ENCODE measurements at places on chromosomes 5 and 9. TPM values are rescaled to one million over a fixed set of nuclear protein-coding genes. Genes with fewer than 3 reads are reported as not detected.

- DNase-seq = no peak
These were observed 214.7 kb downstream of the FBXL17 start for GRCh38 chr5:108167174-108167573.

DMRT3 gene
- 1.7 TPM for total RNA-seq

DNA sequence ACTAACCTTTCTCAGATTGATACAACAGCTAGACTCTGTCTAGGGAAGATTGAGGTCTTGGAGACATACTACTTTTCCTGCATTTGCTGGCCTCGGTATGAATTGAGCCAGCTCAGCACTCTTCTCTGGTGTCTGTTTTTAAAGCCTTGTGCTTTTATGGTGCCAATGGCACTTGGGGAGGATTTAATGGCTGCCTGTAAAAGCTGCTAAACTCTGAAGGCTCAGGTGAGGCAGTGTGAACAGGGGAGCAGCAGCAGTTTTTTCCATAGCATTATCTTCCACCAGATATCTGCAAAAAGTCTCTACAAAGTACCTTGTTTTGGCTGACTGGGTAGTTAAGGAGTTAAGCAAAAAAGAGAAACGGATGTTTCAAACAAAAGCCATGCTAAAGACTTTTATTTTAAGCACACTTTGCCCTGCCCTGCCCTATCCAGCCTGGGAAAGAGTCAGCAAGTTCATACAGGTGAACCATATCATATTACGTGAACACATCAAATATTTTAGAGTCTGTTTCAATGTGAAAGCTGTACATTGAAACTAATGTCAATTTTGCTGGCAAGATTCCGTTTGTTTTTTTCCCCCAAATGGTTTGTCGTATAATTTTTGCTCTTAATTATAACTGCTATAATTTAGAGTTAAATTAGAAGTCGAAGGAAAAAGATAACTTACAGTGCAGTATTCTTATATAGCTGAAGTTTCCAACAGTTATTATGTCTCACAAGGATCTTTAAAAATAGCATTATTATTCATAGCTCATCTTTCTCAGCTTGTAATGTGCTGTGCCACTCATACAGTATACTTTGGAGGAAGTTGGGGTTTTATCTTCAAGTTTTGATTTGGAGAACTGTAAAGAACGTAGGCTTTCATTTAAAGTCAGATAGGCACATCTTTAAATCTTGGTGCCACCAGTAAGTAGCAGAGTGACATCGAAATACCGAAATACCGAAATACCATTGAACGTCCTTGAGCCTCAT lies 424.1 kb upstream of the CD180 start:
- no peak for DNase-seq

- DNase-seq = no peak
These were observed 2.8 kb downstream of the CDH10 start for GRCh38 chr5:24642022-24642421.

DNA sequence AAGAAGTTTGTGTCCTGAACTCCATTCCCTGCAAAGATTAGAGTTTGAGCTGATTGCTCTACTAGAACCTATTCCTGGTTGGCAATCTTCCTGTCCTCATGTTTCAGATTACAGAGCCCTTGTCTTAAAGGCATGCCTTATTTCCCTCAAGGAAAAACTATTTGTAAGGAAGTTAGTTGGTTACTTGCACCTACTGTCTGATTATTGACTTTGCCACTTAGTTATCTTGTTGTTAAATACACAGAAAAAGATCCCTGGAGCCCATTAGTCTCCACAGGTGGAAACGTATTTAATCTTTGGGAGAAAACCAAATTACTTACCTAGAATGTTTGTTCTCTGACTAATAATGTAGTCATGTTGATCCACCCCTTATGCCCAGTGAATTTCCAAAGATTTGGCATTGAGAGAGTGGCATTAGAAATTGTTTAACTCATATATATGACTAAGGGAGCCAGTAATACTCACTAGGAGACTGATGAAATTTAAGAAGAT lies 132.3 kb upstream of the ELL2 start:
- DNase-seq = no peak

DNA sequence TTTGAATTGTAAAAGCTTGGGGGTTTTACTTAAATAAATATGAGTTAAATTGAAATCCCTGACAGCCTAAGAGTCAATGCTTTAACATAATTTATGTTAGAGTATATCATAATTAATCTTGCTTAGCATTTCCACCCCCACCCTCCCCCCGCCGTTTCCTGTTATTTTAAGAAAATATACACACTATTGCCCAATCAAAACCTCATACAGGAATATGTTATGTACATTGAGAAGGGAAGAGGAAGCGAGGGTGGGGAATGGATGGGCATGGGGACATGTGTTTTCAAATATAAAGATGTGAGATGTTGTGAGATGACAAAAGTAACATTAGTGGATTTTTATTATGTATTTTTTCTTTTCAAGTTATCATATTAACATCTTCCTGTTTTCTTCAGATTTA lies 561.1 kb upstream of the MEF2C start:
- no peak for DNase-seq

DNA sequence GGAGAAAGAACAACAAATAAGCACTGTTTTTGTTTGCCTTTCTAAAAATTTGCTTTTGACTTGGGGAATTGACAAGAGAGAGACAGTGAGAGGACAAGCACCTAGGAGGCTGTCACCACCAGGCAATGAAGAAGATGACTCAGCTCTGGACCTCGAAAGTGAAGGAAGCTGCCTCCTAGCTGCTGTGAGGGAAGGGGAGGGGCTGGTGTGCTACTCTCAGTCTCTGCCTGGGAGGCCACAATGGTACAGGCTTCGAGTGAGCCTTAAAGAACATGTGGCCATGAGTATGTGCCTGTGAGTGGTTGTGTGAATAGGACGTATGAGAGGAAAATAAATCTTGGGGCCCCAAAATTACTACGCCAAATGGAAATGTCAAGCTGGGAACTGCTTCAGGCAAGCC lies 7.1 kb upstream of the PLK2 start:
- DNase-seq = no peak

GRCh38 chr5:168288349-168289245 lies 2.8 kb upstream of the WWC1 start:
- no peak for DNase-seq

FOXD4 gene
- 0.76 TPM for total RNA-seq

GRCh38 chr5:9622971-9623421 lies 7.2 kb downstream of the TAS2R1 start:
- DNase-seq = no peak

DNA sequence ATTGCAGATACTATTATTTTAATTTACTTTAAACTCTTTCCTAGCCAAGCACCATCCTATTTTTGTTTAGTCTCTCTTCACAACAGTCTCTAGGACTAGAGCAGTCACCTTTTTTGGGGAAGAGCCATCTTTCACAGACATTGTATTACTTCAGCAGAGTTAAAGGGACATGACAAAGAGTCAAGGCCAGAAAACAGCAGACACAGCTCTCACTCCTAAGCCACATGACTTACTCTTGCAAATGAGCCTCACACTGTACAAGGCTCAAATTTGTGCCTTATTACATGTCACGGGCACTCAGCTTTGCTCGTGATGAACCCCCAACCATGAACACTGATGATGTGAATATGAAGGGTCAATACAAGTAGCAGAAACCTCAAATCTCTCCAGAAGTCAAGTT lies 104.3 kb downstream of the ZNF608 start:
- DNase-seq = no peak

- DNase-seq = no peak
These were observed 8.4 kb downstream of the TRIM41 start for GRCh38 chr5:181231432-181231831.

VAV2 gene
- total RNA-seq = 270 TPM

PCDHB5 gene
- total RNA-seq = 72.2 TPM

GRCh38 chr9:70160686-70161600 lies 97.8 kb upstream of the SMC5 start:
- DNase-seq = no peak

DNA sequence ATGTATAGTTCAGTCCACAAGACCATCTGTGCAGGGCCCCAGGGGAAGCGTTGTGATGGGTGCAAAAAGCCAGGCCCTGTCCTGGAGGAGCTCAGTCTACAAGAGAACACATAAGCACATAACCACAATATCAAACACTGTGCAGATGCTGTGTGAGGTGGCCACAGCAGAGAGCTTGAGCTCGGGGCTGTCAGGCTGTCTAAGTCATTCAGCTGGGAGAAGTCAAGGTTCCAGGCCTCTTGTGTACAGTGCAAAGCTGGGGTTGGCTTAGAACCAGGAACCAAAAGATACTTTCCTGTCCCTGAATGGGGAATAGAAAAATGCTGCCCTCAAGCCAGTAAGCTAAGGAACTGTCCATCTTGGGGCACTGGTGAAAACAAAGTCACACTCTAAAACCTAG lies 75.0 kb downstream of the PRDM6 start:
- DNase-seq = no peak

TAF11L10 gene
- total RNA-seq = 0.83 TPM

- DNase-seq = peak; percentile 82
These were observed at the start of gene PCDH12 for GRCh38 chr5:141958113-141958512. Gene PCDH12 (minus strand): TSS chr5:141958202. CDS start chr5:141957851, 351 bp downstream.

DNA sequence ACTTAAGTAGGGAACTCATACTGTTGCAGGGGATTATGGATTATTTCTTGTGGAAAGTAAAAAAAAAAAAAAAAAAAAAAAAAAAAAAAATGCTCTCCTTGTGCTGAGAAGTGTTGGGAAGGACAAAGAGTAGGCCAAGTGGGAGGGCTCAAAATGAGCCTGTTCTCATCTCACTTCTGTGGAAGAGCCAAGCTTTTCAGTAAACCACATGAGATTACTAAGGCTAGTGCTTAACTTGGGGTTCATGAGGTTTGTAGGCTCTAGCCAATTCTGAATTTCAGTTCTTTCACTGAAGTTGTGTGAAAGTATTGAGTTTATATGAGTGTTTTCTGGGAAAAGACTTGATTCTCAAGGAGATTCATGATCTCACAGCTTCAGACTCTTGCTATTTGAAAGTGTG lies 23.0 kb upstream of the CEP78 start:
- no peak for DNase-seq

DNA sequence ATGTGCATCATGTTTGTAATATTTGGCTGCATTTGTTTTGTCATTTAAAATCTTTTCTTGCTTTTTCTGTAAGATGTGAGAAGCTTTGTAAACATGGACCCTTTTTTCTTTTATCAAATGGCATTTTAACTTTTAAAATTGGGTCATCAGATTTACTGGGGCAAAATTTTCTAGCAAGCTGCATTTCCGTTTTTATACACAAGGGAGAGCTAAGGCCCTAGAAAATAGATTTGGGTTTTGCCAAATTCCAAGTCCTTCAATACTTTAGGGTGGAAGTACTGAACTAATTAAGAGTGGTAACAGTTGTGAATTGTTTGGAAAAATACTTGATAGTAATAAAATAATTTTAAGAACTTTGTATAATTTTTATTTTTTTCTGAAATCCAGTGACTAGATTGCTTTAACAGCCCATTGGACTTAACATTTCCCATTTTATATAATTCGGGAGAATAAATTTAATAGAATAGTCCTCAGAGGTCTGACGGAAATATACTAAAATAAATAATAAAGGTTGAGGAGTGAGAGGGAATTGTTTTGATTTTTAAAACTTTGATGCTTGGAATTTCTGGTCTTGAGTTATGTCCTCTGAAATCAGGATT lies 117.4 kb downstream of the SMARCA2 start:
- DNase-seq = no peak

DNA sequence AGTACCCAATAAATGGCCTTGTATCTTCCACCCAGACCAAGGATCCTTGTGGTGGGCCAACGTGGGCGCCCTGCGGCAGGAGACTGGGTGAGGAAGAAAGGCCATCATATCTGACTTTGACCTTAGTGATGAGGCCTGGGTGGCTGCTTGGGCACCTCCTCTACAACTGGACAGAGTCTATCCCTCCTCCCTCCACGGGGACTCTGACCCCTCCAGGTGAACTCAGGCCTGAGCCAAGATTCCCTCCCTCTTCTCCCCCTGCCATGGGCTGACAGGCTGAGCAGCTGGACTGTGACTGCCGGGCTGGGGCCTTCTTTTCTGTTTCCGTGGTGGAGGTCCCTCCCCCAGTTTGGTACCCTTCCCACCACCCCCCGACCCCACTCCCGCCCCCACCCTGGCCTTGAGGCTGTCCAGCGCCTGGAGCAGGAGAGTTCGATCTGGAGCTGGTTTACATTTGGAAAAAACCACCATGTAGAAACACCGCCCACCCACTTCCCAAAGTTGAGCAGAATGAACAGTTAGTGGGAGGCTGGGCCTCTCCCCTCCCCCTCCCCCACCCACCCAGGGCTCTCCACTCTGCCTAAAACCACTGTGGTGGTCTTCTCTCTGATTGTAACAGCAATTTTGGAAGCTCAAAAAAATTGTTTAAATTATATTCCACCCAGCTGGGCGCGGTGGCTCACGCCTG lies 1.2 kb upstream of the PHYHD1 start:
- no peak for DNase-seq

FAM153A gene
- total RNA-seq = not detected

All from glutamatergic neuron (in vitro differentiated cells).